ENCODE measurements at places on chromosomes 2 and 18. TPM values are rescaled to one million over a fixed set of nuclear protein-coding genes. Genes with fewer than 3 reads are reported as not detected.

FAM110C gene
- 0.50 TPM for total RNA-seq

- H3K4me3 ChIP-seq, result no peak overlapping the region
- peaks cover 28% of the 10 kb centered on the region for H3K27me3 ChIP-seq
- peaks cover 45% of the 10 kb centered on the region for H3K4me1 ChIP-seq
- H3K27ac ChIP-seq, result peak overlapping the region; percentile 1
- DNase-seq, result peak; percentile 89
- no peaks in the 10 kb centered on the region for H3K36me3 ChIP-seq
Observed at GRCh38 chr2:1713142-1713838, 31.0 kb downstream of the PXDN start.

GRCh38 chr2:100960688-100961087 lies 41.4 kb upstream of the RPL31 start:
- DNase-seq, result no peak
- no peak overlapping the region for H3K4me3 ChIP-seq
- no peaks in the 10 kb centered on the region for H3K4me1 ChIP-seq
- no peaks in the 10 kb centered on the region for H3K36me3 ChIP-seq

GRCh38 chr2:39210846-39211245 lies 32.9 kb downstream of the CDKL4 start:
- H3K27ac ChIP-seq, result no peak overlapping the region
- no peaks in the 10 kb centered on the region for H3K27me3 ChIP-seq
- H3K36me3 ChIP-seq, result no peaks in the 10 kb centered on the region
- H3K4me1 ChIP-seq, result no peaks in the 10 kb centered on the region
